ENCODE measurements at places on chromosomes 3 and 15. TPM values are rescaled to one million over a fixed set of nuclear protein-coding genes. Genes with fewer than 3 reads are reported as not detected.

Gene MYL3
- polyA plus RNA-seq, result not detected

- DNase-seq, result no peak
These were observed 174.9 kb downstream of the SMAD6 start for GRCh38 chr15:66876731-66877476.

- no peak for DNase-seq
These were observed 541.3 kb upstream of the KCNMB2 start for GRCh38 chr3:177994976-177995375.

DNA sequence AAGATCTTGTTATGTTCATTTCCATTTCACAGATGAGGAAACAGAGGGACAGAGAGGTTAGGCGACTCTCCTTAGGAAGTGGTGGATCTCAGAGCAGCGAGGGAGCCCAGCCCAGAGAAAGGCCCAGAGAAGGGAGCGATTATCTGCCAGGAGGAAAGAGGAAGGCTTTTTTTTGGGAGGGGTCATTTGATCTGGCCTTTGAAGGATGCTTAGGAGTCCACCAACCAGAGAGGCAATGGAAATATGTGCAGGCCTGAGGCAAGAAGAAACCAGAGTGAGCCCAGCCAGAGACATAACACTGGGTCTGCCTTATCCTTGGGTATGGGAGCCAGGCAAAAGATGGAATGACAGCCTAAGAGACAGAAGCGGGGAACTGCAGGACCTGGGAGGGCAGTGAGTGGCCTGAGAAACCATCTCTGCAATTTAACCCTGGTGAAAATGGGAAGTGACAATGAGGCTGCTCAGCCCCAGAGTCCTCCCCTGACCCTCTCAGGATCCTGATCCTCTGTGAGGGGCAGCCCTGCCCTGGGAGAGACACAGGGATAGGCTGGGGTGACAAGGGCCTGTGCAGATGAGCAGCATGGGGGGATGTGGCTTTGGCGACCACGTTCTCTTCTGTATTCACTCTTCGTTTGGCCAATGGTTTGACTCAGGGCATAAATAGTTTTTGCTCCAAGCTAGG, 163.2 kb downstream of the WNT7A start:
- DNase-seq, result no peak

DNA sequence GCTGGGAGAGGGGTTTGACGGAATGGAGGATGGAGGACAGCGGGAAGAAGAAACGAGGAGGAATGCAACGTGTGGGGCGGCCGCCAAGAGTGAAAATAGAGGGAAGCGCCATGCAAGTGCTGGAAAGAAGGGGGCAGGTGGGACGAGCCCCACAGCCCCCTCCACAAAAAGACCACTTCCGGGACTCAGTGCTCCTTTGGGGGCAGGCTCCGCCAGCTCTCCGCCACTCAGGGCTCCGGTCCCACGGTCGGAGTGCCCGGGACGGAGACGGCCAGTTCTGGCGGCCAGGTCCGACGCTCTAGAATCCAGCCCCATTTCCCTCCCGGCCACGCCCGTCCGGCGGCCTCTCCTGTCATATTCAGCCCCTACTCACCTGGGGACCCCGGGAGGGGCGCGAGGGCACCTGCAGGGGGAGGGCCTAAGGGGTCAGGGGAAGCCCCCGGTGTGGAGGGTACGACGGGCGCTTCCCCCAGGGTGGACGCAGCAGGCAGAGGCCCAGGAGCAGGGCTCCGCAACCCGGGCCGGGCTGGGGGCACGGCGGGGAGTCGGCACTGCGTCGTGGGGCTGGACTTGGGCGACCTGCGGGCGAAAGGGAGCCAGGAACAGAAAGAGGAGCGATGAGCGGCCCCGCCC, 25.5 kb upstream of the CSPG4 start:
- peak; percentile 4 for DNase-seq

DNA sequence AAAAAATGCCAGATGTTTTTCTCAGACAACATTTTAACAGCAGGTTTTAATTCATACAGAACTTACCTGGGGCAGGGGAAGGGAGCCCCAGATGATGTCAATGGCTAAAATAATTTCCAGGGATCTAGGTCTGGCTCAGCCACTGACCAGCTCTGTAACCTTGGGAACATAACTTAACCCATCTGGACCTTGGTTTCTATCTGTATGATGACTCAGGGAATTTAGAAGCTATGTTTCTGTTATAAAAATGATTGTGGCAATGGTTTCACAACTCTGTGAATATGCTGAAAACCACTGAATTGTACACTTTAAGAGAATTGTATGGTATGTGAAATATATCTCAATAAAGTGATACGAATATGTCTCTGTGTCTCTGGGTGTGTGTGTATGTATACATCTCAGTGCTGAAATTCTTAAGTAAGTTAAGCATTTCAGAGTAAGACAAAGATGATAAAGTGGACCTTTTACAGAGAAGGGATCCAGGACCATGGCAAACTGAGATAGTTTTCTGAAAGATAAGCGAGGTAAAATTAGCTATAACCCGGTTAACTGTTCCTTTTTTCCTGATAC, 2.9 kb downstream of the SH3GL3 start:
- no peak for DNase-seq
